ENCODE measurements at places on chromosomes 12 and 14.

DNA sequence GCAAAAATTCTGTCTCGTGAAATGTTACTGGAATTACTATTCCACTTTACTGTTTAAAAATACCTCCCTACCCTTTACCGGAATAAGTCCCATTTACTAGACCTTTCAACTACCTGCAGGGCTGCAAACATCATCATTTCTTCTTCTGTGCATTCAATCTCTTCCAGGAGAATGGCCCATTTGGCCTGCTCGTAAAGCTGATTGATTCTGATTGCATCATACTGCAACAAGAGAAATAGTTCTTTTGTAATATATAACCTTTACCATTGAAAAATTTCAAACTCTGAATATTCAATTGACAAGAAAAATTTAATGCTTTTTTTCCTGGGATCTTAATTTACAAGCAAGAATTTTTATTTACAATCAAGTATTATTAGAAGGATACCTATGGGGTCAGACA lies 72.4 kb downstream of the FERMT2 start:
- DNase-seq: no peak

DNA sequence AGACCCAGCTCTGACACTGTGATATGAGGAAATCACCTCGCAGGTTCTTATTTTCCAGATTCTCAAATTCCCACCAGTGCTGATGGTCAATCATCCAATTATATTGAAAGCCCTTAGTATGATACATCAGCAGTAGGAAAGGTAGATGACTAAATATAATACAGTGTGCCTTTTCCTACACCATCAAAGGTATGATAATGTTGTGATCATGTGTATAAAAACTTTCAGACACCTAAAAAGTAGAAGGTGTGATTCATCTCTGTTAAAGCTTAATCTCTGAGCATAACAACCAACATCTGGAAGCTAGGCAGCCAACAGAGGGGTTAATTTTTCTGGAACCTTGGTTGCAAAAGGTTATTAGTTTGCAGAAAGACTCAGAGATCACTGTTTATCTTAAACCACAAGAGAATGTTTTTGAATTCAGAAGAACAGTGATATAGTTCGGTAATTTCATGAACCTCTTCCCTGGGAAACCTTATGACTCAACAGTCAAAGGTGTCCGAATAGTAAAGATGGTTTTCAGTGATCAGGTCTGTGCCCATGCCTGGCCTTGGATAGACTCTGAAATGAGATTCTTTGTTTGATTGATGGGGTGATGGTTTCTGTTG lies 122.5 kb downstream of the ETV6 start:
- no peak for DNase-seq

GRCh38 chr14:22002860-22003284 lies 329.3 kb upstream of the OR4E1 start:
- peak; percentile 21 for DNase-seq

DNA sequence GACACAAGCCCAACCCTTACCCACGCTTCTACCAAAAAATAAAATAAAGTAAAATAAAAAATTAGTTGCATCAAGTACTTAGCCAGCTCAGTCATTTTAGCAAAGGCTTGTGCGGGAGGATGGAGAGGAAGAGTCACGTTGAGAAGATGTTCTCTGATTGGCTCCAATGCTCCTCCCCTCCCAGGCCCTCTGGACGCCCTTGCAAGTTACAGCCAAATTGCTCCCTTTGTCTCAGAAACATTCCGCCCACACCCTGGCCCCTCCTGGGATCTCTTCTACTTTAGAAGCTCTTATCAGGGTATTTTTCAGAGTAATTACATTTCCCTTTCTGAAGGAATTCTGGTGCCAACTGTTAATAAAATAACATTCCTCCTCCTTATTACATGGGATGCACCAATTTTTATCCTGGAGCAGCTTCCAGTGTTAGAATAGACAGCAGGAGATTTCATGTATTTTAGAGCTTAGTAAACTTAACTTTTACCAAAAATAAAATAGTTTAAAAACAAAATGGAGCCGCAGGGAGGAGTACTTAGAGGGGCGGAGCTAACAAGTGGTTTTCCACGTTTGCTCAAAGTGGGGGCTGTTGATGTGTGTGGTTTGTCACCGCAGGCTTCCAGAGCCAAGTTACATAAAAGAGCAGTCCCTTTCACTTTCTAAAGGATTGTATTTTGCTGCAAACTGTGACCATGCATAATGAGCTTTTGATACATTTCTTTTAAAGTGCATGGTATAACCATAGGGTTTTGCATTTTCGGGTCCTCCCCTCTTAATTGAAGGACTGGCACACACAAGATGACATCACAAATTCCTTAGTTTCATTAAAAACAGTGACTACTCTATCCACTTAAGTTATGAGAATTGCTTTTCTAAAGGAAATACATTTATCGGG lies 71.7 kb upstream of the RAP1B start:
- peak; percentile 12 for DNase-seq

DNA sequence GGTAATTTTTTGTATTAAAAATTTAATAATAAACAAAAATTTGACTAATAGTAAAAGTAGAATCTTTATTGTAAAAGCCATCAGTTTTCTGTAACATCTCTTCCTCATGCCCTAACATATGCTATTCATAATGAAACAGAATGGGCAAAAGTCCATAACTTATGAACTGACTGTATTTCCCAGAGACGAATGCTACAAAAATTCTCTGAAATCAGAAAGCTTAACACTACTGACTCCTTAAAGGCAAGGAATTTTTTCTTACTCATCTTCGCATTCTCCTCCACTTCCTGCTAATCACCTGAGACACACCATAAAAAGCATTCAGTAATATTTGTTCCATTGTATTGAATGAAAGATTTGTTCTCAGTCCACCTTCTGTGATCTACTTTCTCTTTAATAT lies 17.6 kb downstream of the MON2 start:
- no peak for DNase-seq

DNA sequence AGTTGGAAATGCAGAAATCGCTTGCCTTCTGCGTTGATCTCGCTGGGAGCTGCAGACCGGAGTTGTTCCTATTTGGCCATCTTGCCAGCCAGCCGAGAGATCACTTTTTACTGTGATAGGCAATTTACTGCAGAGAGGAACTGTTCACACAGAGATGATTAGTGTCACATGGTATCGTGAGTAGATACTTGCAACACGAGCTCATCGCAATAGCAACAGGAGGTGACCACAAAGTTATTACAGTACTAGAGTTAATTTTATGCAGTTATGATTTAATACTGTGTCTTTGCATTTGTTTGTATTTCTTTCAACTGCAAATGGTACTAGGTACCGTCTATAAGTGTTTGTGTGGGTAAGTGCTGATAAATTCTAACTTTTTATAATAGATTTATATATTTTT lies 27.8 kb downstream of the NOPCHAP1 start:
- DNase-seq: no peak

DNA sequence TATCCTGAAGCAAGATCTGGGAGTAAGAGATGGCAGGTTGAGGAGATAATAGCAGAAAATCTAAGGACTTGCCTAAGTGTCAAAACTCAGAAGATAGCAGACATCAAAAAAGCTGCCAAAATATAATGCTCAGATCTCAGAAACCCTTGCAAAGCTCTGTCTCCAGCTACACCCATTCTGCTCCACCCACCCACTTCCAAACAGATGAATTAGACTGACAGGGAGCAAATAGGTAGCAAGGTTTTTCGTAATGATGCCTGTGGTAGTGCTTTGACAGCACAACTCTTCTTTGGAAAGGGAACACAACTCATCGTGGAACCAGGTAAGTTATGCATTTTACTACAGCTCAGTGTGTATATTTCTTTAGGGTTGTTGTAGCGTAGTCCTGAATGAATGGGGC lies 132.6 kb downstream of the DAD1 start:
- no peak for DNase-seq

GRCh38 chr12:61029516-61029915 lies 1230.7 kb upstream of the USP15 start:
- no peak for DNase-seq

DNA sequence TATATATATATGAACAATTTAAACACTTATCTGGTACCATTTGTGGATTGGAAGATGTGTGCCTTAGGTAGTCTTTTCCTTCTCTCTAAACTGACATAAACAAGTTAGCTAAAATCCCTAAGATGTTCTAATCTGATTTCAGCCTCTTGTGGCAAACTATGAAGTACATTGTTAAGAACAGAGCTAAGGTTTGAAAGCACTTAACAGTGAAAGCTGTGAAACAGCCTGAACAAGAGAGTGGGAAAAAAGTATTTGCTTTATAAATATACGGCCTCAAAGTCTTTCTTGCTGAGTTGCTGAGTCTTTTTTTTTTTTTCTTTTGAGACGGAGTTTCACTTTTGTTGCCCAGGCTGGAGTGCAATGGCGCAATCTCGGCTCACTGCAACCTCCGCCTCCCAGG lies 53.7 kb upstream of the PELI2 start:
- DNase-seq: no peak

GRCh38 chr12:110317911-110318310 lies 36.9 kb downstream of the ATP2A2 start:
- no peak for DNase-seq

- no peak for DNase-seq
Observed at GRCh38 chr14:97978341-97978740, 1181.2 kb downstream of the VRK1 start.

DNA sequence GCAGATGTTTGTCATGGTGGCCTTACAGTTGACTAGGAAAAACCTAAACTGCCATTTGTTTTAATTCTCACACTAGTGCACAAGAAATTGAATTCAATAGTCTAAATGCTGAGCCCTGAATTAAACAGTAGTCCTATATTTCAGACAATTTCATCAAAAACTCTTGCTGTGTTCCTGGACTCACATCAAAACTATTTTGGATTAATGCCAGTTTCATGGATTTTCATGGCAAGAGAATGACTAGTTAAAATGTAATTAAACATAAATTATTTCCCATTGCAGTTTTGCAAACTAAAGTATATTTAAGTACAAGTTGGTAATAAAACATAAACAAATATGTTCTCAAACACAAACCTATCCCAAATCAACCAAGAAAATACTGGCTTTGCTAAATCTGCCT lies 468.0 kb upstream of the PRICKLE1 start:
- no peak for DNase-seq

GRCh38 chr12:17992002-17992656 lies 97.9 kb downstream of the RERGL start:
- no peak for DNase-seq

All from NK-92 treated with Interleukin-12 subunit alpha and Interleukin-12 subunit beta, amount 100 ng/mL, for 24 hours (cell line).